SK-N-SH (cell line): ENCODE measurements at places on chromosomes 16 and 17.

DNA sequence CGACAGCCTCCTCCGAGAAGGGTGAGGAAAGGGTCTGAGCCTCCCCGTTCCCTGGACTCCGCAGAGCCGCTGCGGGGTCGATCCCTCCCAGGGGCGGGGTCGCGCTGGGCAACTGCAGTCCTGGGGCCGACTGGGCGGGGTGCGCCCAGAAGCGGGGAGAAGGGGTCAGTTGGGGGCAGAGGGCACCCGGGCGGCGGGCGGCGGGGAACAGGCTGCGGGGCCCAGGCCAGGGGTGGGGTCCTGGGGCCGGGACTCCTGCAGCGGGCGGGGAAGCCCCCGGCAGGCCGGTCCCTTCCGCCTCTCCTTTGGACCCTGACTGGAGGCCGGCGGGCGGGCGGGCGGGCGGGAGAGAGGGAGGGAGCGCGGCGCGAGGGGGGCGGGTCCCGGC is 352 bp downstream of the GGNBP2 start:
- H3K36me3 ChIP-seq: peaks cover 18% of the 10 kb centered on the region
- H3K4me3 ChIP-seq: peak overlapping the region; percentile 98
- peaks cover 4% of the 10 kb centered on the region; the same call in 1 of the 2 replicates for H3K4me1 ChIP-seq
- no peaks in the 10 kb centered on the region for H3K27me3 ChIP-seq
- H3K27ac ChIP-seq: peak overlapping the region; percentile 94

- peaks cover 7% of the 10 kb centered on the region; the same call in 1 of the 2 replicates for H3K4me1 ChIP-seq
- no peak overlapping the region for H3K27ac ChIP-seq
- H3K4me3 ChIP-seq: no peak overlapping the region
- H3K36me3 ChIP-seq: no peaks in the 10 kb centered on the region
These were observed 9.8 kb downstream of the PMFBP1 start for GRCh38 chr16:72162105-72162692.

GRCh38 chr17:34703533-34703932 is 124.2 kb downstream of the TMEM132E start:
- no peaks in the 10 kb centered on the region for H3K4me1 ChIP-seq
- H3K27ac ChIP-seq: no peak overlapping the region
- no peak overlapping the region for H3K4me3 ChIP-seq
- H3K36me3 ChIP-seq: no peaks in the 10 kb centered on the region
- H3K27me3 ChIP-seq: no peaks in the 10 kb centered on the region
- DNase-seq: no peak

DNA sequence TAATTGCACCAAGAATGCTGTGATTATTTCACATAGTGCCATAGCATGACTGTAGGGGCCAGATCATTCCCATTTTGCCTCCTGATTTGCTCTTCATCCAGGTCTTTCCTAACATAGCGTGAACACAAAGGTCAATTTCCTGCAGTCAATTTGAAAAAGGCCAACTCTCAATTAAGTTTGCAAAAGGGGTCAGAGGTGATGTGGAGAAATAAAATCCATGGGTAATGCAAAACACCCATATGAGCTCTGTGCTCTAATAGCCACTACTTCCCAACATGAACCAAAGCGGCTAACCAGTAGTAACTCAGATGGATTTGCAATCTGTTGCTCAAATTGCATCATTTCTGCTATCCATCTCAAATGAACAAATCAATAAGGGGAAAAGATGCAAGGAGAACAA is 275.5 kb upstream of the SOX9 start:
- no peaks in the 10 kb centered on the region for H3K27me3 ChIP-seq
- DNase-seq: no peak
- H3K4me1 ChIP-seq: no peaks in the 10 kb centered on the region
- no peak overlapping the region for H3K4me3 ChIP-seq

- H3K4me1 ChIP-seq: no peaks in the 10 kb centered on the region; the same call in 1 of the 2 replicates
- no peaks in the 10 kb centered on the region for H3K36me3 ChIP-seq
- no peak overlapping the region for H3K27ac ChIP-seq
- no peak overlapping the region for H3K4me3 ChIP-seq
These were observed 71.4 kb upstream of the WSB1 start for GRCh38 chr17:27222515-27222914.

- peaks cover 58% of the 10 kb centered on the region for H3K4me1 ChIP-seq
- peaks cover 43% of the 10 kb centered on the region for H3K36me3 ChIP-seq
- H3K27me3 ChIP-seq: no peaks in the 10 kb centered on the region
- no peak overlapping the region; the same call in 1 of the 2 replicates for H3K4me3 ChIP-seq
- H3K27ac ChIP-seq: peak overlapping the region; percentile 99
These were observed 2.1 kb downstream of the MFAP4 start for GRCh38 chr17:19384723-19385391.

GRCh38 chr17:31211352-31212012 is 85.6 kb downstream of the OMG start:
- H3K4me3 ChIP-seq: no peak overlapping the region
- no peak overlapping the region for H3K27ac ChIP-seq
- H3K36me3 ChIP-seq: peaks cover 44% of the 10 kb centered on the region
- no peak for DNase-seq
- no peaks in the 10 kb centered on the region for H3K27me3 ChIP-seq

DNA sequence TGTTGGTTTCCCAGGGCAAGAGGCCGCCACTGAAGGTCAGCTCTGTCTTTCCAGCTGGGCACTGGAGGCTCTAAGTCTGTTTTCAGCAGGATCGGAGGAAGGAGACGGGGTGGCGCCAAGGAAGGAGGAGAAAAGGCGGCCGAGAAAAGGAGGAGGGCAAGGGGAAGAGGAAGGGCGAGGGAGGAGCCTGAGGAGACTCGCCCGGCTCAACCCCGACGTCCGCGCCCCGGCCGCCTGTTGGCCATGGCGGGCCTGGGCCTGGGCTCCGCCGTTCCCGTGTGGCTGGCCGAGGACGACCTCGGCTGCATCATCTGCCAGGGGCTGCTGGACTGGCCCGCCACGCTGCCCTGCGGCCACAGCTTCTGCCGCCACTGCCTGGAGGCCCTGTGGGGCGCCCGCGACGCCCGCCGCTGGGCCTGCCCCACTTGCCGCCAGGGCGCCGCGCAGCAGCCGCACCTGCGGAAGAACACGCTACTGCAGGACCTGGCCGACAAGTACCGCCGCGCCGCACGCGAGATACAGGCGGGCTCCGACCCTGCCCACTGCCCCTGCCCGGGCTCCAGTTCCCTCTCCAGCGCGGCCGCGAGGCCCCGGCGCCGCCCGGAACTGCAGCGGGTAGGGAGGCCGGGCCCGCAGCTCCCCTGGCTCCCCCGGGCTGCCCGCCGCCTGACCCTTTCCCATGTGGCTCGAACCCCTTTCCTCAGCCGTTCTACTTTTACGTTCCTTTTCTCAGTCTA is at the start of gene RNF135:
Gene RNF135 (plus strand): TSS at position 209 of the 737 bp plus-strand sequence. CDS start 35 bp downstream, at position 244.
- no peak within 1 kb of the TSS for H3K4me3 ChIP-seq
- no peak within 1 kb of the TSS for H3K27ac ChIP-seq
- no peaks in the 10 kb centered on the region for H3K27me3 ChIP-seq
- DNase-seq: no peak
- H3K36me3 ChIP-seq: no peaks in the 10 kb centered on the region

DNA sequence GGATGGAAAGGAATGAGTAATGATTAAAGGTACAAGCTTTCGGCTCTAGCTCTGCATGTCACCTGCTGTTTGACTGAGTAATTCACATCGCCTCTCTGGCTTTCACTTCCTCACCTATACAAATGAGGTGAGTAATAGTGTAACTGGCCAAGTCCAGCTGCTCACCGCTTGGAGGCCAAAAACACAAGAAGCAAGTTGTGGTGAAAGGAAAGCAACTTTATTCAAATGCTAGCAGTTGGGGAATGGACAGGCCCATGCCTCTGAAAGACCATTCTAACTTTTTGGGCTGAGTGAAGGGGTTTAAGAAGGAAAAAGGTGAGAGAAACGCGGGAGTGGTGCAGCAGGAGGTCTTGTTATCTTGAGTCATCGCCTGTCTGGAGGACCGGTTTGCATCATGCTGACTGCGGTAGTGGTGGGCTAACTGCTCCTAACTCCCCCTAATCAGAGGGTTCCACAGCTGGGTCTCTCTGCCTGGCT is 45.7 kb upstream of the CSNK2A2 start:
- no peaks in the 10 kb centered on the region for H3K4me1 ChIP-seq
- no peak for DNase-seq
- no peak overlapping the region for H3K27ac ChIP-seq
- H3K27me3 ChIP-seq: peaks cover 10% of the 10 kb centered on the region; the same call in 1 of the 2 replicates
- no peak overlapping the region for H3K4me3 ChIP-seq
- no peaks in the 10 kb centered on the region for H3K36me3 ChIP-seq

- DNase-seq: no peak
- H3K27ac ChIP-seq: no peak overlapping the region
- no peak overlapping the region for H3K4me3 ChIP-seq
- no peaks in the 10 kb centered on the region for H3K4me1 ChIP-seq
These were observed 62.3 kb upstream of the PHOSPHO1 start for GRCh38 chr17:49292901-49293300.

GRCh38 chr16:6682142-6682811 is 650.4 kb upstream of the RBFOX1 start:
- H3K4me1 ChIP-seq: no peaks in the 10 kb centered on the region
- peak; percentile 53 for DNase-seq
- no peak overlapping the region for H3K4me3 ChIP-seq
- H3K27ac ChIP-seq: no peak overlapping the region

DNA sequence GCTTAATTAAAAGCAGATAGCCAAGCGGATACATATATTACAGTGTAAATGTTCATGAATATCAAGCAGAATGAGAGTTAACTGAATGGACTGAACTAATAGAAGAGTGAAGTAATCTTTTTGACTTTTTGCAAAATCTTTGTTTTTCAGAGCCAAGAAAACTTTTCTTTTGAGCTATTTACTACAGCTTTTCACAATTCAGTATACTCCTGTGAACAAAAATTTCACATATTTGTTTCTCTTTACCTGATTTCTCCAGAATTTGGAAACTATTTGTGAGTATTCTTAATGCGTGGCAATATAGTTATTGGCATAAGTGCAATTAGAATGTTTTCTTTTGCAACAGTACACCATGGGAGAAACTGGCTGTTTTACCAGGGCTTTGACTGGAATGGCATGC is 9.1 kb upstream of the DUXB start:
- H3K27ac ChIP-seq: no peak overlapping the region
- H3K36me3 ChIP-seq: no peaks in the 10 kb centered on the region
- H3K4me1 ChIP-seq: no peaks in the 10 kb centered on the region

DNA sequence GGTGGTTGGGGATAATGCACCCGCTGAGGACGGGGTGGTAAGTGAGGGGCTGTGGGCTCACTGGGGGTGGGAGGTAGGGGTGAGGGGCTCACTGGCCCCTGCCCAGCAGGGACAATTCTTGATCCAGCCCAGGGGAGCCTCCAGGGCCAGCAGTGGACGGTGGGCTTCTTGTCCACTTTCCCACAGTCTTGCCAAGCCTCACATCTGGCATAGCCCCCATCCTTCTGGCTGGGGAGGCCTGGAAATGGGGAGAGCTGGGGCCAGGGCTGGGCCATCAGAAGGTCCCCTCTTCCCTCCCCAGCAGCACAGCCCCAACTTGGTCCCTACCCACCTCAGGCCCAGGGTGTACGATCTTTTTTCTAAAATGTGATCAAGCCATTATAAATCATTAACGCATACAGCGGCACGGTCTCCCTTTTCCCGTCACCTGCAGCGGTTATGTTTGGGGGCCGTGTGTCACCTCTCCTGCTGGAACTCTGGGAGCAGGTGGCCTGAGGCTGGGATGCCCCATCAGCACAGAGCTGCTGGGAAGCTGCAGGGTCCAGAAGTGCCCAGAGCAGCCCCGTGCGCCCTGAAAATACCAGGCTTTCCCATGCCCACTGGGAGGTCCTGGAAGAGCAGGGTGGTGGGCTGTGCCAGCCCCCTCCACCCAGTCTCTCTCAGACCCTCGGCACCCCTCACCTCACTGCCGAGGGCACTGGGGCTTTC is 7.2 kb upstream of the SETD6 start:
- no peaks in the 10 kb centered on the region for H3K27me3 ChIP-seq
- no peak overlapping the region for H3K27ac ChIP-seq
- no peak overlapping the region for H3K4me3 ChIP-seq
- H3K36me3 ChIP-seq: peaks cover 30% of the 10 kb centered on the region; the same call in 1 of the 2 replicates
- no peaks in the 10 kb centered on the region for H3K4me1 ChIP-seq
- no peak for DNase-seq

DNA sequence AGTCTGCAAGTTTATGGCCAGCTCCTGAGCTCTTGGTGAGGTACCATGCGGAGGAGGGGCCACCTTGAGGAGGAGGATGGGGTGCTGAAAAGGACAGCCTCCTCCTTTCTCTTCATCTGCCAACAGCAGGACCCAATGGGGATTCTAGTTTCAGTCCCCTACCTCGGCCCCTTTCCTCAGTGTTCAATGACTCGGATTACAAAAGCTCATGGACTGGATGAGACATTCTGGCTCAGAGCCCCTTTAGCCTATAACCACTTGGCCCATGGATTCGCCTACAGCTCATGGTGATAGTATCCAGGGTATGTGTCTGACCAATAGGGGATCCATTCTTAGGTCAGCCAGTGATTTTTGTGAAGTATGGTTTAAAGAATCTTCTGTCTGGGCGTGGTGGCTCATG is 8.5 kb upstream of the PIK3R6 start:
- no peaks in the 10 kb centered on the region for H3K36me3 ChIP-seq
- H3K27me3 ChIP-seq: peaks cover 89% of the 10 kb centered on the region
- H3K27ac ChIP-seq: no peak overlapping the region
- DNase-seq: no peak
- no peak overlapping the region for H3K4me3 ChIP-seq

GRCh38 chr16:78321620-78322360 is 222.3 kb downstream of the WWOX start:
- no peaks in the 10 kb centered on the region for H3K36me3 ChIP-seq
- H3K4me1 ChIP-seq: peaks cover 10% of the 10 kb centered on the region
- DNase-seq: peak; percentile 29
- H3K27me3 ChIP-seq: no peaks in the 10 kb centered on the region
- no peak overlapping the region for H3K27ac ChIP-seq
- H3K4me3 ChIP-seq: no peak overlapping the region

- no peak overlapping the region for H3K4me3 ChIP-seq
- H3K27ac ChIP-seq: no peak overlapping the region
- no peak for DNase-seq
- H3K36me3 ChIP-seq: no peaks in the 10 kb centered on the region
These were observed 28.3 kb downstream of the ARSG start for GRCh38 chr17:68319410-68320162.

DNA sequence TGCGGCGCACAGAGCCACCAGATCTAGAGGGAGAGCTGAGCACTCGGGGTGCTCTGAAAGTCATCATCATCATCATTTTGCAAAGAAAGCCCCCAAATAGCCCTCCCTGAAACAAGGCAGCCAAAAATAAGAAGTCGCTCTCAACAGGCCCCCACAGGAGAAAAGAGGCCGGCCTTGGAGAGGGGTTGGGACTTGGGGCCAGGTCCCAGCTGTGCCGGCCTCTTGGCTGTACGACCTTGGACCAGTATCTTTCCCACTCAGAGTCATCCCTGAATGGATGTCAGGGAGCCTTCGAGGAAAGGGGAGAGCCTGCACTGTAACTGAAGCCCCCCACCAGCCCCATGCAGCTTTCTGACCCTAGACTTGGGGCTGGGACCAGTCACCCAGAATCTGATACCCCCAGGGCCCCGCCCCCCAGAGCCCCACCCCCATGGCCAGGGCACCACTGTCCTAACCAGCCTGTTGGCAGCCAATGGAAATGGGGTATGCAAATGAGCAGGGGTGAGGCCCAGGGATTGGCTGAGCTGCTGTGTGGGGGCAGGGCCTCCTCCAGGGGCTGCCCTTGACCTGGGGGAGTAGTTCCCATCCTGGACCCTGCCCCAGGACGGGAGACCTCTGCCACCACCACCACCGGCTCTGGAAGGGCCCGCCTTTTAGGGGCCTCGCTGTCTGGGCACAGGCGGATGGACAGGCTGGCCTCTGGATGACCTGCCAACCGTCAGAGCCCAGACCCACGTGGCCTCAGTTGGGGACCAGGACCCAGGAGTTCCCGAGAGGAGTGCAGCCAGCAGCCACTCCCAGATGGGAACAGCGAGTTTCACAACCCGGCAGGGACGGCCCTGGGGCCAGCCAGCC is 15.4 kb downstream of the ZFPM1 start:
- peak; percentile 89 for DNase-seq
- H3K4me3 ChIP-seq: no peak overlapping the region
- no peak overlapping the region for H3K27ac ChIP-seq
- H3K4me1 ChIP-seq: peaks cover 55% of the 10 kb centered on the region
- H3K27me3 ChIP-seq: no peaks in the 10 kb centered on the region
